ENCODE measurements at places on chromosomes 5 and 9.

DNA sequence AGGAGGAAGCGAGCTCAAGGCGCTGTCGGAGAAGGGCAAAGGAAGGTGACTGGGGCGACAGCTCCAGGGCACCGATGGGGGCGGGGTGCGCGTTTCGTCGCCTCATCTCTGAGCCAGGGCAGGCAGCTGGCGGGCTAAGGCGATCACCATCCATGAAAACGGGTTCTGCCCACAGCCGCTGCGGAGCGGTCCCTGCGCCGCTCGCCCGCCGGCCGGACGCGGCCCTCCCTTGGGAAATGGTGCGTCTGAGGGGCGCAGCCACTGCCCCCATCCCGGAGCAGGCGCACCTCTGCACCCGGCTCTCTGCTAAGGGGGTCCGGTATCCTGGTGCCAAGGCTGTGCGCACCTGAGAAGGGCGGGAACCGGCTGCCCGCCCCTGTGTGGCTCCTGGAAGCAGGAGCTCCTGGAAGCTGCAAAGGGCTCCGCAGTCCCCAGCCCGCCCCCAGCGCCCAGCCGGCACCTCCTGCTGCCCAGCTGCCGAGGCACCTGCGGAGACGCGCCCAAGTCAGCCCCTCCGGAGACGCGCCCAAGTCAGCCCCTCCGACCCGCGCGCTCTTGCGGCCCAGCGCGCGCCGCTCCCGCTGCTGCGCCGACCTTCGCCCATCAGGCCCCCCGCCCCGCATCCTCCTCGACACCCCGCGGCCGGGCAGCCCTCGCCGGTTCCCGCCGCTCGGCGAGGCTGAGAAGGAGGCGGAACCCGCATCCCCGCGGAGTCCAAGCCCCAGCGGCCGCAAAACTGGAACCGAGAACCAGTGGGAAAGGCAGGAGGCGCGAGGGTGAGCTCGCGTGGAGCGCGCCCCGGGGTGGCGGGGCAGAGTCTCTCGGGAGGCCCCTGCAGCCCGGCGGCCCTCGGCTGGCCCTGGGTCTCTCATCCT is 757 bp downstream of the ANKRD34B start:
- DNase-seq: no peak

- no peak for DNase-seq
These were observed 119.1 kb upstream of the NR5A1 start for GRCh38 chr9:124626276-124626675.

DNA sequence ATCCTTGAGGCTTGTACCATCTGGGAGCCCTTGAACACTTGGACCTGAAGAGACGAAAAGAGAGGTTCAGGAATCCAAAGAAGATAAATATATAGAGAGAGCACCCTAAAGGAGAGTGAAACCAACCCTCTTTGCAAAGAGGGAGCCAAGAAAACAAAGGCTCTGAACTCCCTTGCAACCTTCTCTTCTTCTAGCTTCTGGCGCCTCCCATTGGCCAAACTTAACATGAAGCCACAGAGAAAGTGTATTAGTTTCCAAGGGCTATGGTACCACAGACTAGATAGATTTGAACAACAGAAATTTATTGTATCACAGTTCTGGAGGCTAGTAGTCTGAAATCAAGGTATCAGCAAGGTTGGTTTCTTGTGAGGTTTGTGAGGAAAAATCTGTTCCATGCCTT is 175.1 kb downstream of the HCN1 start:
- no peak for DNase-seq

DNA sequence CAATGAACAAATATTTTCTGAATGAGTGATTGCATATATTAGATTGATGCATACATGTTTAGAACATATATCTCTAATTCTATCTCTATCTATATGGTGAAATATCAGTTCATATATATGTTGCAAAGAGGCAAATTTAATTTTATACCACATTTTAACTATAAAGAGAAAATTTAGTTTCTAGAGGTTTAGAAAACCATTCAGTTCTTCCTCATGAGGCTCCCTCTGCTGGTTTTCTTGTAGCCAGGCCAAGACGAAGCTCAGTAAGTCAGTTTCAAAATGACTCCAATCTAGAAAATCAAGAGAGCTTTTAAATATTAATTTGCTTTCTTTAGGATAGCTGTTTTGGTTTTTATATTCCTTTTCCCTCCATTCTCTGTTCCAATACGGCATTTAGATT is 312.1 kb downstream of the TMEM232 start:
- no peak for DNase-seq

DNA sequence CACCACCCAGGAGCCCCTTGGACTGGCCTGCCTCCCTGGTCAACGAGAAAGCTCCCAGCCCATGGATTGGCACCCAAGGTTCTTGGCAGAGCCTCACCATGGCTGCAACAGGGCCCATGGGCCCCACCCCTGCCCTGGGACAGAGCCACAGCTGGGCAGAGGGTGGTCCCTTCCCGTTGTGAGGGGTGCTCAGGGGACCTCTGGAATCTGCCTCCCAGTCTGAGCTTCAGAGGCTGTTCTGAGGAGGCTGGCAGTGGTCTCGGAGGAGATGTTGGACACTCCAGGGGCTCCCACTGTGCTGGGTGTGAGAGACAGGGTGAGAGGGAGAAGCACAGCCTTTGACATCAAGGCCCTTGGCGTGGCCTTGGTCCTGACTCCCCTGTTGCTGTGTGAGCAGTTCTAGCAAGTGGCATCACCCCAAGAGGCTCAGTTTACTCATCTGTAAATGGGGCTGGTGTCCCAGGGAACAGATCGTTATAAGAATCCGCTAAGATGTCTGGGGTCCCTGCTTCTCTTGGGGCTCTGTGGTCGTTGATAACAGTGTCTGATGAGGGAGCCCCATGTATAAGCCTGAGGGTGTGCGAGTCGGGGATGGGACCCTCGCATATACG is 33.0 kb downstream of the LHX3 start:
- DNase-seq: no peak

DNA sequence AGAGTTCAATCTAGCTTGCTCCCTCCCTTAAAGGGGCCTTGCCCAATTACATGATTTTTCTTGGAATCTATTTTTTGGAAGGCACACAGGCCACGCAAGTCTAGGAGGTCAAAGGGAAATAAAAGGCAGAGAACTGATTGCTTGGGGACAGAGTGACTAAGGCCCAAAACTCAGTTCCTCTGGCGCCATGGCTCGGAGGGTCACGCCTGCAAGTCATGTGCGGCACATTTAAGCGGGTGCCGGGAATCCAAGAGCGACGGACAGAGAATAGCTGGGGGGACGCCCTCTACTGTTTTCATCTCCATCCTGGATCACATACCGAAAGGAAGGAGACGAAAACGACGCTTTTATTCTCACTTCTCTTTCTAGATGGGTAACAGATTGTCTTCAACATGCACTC is 78.6 kb downstream of the FREM1 start:
- DNase-seq: no peak

DNA sequence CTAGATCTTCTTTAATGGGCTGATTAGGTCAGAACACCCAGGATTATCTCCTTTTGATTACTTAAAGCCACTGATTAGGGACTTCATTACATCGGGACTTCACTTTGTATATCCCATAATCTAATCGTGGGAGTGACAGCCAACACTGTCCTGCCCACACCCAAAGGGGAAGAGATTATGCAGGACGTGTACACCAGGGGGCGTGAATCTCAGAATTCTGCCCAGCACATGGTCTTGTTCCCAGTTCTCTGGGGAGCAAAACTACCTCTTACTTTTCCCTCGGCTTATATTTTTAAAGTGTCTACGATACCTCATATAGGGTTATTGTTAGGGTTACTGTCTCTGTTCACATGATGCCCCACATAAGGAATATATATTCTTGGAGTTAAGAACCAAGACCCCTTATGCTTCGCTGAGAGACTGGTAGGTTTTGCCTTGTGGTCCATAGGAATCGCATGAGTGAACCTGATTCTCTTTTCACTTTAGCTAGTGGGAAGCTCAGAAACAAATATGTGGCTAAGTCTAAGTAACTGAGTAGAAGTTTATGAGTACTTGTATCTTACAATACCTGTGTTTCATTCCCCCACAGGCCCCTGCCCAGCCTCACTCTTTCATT is 192.7 kb downstream of the GNA14 start:
- DNase-seq: no peak

GRCh38 chr5:64947801-64948200 is 179.1 kb downstream of the CWC27 start:
- no peak for DNase-seq

- DNase-seq: no peak
These were observed 636.1 kb downstream of the KIF4B start for GRCh38 chr5:155649666-155650065.

- no peak for DNase-seq
These were observed 15.1 kb upstream of the ZCCHC7 start for GRCh38 chr9:37105234-37105633.

DNA sequence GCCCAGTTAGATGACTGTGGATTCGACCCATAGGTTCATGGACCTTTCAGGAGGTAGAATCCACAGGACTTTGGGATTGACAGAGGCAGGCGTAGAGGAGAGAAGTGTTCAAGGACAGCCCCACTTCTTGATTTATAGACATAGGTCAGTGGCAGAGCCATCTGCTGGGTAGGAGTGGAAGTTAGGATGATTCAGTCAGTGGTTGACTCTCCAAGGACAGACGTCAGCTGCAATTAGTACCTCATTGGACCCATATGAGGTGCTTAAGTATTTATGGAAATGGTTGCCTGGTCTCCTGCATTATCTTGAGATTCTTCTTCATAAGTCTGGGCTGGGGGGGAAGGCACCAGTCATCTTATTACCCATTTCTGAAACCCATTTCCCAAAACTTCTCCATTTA is 70.9 kb downstream of the SH3RF2 start:
- DNase-seq: no peak

DNA sequence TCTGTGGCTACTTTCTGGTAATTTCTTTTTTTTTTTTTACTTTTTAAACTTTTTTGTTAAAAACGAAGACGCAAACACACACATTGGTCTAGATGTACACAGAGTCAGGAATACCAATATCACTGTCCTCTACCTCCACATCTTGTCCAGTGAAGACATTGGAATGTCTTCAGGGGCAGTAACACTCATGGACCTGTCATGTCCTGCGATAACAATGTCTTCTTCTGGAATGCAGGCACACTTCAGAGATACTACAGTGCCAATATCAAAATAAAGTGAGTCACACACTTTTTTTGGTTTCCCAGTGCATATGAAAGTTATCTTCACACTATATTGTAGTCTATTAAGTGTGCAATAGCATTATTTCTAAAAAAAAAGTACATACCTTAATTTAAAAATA is 175.9 kb downstream of the ARRDC3 start:
- no peak for DNase-seq

- peak; percentile 21 for DNase-seq
These were observed 116.6 kb downstream of the ESM1 start for GRCh38 chr5:54868511-54869483.

DNA sequence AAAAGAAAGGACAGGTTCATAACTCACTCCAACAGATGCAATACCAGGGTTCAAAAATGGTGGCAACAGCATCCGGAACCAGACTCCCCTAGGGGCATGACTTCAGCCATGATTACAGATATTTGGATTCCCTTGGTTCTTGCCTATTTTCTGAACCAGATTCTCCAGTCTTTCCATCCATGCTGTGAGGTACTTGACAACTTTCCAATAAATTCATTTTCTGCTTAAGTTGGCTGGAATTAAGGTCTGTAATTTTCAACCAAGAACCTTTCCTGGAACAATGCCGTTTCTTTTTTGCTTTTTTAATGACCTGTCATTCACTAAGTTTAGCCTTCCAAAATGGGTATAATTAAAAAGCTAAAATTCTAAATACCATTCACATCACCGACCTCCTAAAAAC is 52.2 kb downstream of the SCAI start:
- DNase-seq: no peak

GRCh38 chr5:176775409-176775808 is 35.0 kb upstream of the UNC5A start:
- DNase-seq: no peak

DNA sequence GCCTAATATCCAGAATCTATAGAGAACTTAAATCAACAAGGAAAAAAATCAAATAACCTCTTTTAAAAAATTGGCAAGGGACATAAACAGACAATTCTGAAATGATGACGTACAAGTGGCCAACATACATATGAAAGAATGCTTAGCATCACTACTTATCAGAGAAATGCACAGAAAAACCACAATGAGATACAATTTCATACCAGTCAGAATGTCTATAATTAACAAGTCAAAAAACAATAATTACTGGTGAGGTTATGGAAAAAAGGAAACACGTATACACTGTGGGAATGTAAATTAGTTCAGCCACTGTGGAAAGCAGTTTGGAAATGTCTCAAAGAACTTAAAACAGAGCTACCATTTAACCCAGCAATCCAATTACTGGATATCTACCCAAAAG is 1192.0 kb downstream of the CDH12 start:
- DNase-seq: no peak

GRCh38 chr5:68652534-68652965 is 437.0 kb downstream of the PIK3R1 start:
- DNase-seq: no peak

Measured in activated T-cell treated with anti-CD3 and anti-CD28 coated beads for 48 hours (primary cell).